ENCODE measurements at places on chromosomes 3 and 15. TPM values are rescaled to one million over a fixed set of nuclear protein-coding genes. Genes with fewer than 3 reads are reported as not detected.

DNA sequence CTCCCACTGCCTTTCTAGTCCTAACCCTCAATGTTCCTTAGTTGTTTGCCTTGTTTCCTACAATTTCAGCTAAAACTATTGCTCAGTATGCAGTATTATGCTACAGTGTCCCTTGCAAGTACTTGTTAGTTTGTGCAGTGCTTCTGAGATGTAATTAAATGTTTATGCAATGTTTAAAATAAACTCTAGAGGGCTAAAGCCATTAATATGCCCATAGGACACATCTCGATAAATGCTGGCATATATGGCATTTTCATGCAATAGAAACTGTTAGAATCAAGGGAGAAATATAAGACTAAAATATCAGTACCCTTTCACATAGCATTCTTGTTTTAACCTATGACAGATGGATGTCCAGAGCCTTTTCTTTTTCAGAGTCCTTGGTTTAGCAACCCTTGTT lies 59.8 kb upstream of the ACKR4 start:
- DNase-seq: no peak

SYNPR gene
- total RNA-seq: not detected

- no peak for DNase-seq
Measured at GRCh38 chr3:184295771-184296170, 3.3 kb upstream of the PSMD2 start.

GRCh38 chr3:16182183-16182582 lies 7.7 kb downstream of the GALNT15 start:
- DNase-seq: peak; percentile 51

DNA sequence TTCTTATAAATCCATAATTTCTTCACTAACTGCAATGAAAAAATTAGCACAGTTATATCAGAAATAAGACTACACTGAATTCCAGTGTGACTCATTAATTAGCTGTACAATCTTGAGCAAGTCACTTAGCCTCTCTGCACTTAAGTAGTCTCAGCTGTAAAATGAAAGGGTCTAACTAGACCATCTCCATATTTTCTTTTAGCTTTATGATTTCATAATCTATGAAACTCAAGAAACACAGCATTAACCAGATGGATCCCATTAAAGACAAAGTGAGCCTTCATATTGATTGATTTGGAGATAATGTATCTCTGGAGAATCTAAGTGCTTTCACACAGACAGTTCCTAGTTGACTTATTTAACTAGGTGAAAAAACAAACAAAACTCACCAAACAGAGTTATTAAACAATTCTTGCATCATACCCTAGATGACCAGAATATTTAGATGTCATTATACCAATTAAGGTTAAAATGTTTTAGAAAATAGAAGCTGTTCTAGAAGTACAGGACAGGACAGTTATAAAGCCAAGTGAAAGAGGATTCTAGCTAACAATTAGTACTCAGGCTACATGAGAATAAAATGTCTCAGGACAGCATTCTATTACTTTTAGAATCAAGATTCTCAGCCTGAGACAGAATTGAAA lies 11.2 kb downstream of the CSNK1G1 start:
- DNase-seq: no peak

DNA sequence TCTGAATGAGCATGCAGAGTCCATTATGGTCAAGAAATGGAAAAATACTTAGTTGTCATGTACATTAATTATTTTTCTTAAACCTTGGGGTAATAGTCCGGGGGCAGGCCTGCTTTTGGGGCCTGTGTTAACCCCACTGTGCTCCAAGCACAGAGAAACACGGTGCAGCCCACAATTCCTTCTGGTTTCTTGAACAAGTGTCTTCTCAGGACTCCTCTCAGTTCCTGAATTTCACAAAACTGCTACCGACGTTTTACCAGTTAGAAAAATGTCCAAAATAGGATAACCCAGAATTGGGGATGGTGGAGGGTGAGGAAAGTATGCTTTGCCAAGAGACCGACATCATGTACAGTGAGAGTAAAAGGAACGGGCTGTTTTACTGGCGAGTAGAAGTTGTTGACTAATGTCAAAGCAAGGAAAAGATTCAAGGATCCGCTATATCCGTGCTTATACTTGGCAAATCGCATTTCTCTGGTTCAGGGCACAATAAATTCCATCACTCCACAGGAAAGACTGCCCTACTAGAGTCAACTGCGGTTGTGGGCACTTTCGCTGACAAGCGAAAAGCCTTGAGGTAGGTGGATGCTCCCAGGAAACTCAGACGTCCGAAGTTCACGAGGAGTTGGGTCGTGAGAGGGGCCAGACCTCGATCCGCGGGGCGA lies 495 bp upstream of the NXPE3 start:
- no peak for DNase-seq

- no peak for DNase-seq
Measured at GRCh38 chr3:74000725-74001124, 376.0 kb upstream of the PDZRN3 start.

SLC22A13 gene
- 0.73 TPM for total RNA-seq

DNA sequence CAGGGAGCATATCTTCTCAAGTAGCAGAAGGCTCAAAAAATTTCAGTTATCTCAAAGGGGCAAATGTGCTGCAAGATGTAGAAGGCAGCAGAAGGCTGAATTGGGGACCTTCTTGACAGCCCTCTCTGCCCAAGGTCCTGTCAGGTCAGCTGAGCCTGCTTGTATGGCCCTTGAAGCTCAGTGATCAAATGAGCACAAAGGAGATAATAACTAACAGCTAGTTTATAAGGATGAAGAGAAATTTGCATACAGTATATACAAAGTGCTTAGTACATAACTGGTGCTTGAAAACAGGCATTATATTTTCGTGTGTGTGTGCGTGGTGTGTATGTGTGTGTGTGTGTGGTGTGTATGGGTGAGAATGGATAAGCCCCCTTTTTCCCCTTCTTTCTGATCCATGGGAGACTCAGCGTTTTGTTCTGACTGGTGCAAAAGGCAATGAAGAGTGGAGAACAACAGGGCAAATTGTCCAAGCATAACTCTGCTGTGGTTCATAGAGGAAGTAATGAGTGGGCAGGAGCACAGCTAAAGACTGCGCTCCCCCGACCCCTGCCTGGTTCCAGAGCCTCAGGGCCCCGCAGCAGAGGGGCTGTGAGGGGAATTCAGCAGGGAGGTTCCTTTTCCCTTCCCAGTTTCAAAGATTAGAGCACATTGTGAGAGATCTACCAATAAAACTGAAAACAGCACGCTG lies 356.8 kb upstream of the NR2F2 start:
- no peak for DNase-seq

- DNase-seq: no peak
Measured at GRCh38 chr3:175590745-175591144, 731.6 kb downstream of the NAALADL2 start.

DNA sequence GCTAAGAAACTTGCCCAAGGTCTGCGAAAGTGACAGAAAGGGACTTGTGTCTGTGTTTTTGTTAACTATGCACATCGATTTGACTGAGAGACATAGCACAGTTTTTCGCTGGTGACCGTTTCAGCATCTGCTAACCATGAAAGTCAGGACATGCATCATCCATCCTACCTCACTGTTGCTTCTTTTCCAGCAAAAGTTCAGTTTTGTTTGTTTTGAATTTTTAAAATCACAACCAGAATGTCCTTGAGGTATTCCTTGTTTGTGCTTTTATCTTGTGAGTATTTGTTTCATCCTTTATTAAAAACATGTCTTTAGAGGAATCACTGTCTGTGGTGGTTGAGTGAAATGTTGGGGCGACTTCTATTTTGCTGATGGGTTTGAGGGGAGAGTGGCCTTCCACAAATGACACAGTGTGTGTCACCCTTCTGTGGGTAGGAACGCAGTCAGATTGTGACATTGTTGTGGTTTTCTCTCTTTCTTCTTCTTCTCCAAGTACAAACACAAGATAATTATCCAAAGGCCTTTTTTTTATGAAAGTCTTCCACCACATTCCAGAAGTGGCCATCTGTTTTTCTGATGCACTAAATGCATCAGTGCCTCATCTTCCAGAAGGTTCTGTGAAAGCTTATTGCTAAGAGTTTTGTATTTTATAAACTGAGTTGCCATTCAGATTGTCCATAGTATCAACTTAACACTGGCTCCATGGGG lies 214.4 kb upstream of the NR2E3 start:
- no peak for DNase-seq

MUC20 gene
- total RNA-seq: 0.69 TPM

DNA sequence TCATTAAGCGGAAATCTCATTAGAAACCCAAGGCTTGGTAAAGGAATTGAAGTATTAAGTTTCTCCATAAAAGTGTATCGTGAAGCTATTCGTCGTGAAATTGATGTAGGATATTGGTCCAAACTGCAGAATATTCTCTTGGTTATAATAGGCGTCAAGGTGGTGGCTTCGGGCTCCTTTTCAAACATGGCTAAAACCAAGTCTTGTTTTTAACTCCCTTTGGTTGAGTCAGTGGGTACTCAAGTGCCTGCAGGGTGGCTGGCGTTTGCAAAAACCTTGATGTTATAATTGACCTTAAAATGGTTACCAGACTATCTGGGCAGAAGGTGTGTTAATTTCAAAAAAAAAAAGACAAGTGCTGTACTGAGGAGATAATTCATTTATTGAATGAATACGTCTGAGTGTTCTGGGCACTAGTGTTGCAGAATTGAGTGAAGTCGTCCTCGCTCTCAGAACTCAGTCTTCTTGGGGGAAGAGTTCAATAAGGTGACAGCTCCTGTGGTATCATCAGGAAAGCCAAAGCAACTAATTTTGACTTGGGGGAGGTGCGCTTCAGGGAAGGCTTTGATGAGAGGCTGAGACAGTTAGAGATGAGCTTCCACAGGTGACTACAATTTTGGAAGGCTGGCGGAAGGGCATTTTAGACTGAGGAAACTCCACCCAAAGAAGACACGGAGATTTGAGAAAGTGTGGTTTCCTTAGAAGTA lies 1.5 kb downstream of the UBE2Q2 start:
- no peak for DNase-seq

DUOXA1 gene
- 1.3 TPM for total RNA-seq

OXSM gene
- 21.4 TPM for total RNA-seq

DNA sequence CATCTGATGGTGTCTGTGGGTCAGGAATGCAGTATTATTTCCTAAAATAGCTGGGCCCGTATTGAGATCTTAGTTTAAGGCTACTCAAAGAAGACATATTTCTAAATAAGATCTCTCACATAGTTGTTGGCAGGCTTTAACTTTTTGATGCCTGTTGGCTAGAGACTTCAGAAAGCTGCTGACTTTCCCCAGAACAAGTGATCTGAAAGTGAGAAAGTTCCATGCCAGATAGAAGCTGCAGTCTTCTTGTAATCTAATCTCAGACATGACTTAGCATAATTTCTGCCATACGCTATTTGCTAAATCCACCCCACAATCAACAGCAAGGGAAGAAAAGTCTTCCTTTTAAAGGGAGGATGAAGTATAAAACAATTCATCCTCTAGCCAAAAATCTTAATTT lies 867.1 kb downstream of the IGSF11 start:
- no peak for DNase-seq

DNA sequence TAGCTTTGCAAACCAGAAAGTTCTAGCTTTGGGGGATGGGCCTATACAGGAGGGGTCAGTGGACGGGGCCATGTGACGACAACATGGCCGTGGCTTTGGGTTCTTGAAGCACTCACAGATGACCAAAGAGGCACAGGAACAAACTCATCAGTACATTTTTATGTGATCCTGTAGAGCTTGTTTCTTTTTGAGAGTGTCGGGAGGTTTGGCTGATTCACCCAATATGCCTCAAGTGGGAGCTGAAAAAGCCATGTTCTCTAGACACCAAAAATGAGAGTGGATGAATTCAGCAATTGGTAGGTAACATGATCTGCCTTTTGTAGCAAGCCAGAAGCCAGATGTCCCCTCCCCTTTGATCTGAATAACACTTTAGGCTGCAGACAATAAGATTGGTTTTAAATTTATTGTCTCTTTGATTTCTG lies 30.1 kb downstream of the GREM1 start:
- DNase-seq: no peak

DNA sequence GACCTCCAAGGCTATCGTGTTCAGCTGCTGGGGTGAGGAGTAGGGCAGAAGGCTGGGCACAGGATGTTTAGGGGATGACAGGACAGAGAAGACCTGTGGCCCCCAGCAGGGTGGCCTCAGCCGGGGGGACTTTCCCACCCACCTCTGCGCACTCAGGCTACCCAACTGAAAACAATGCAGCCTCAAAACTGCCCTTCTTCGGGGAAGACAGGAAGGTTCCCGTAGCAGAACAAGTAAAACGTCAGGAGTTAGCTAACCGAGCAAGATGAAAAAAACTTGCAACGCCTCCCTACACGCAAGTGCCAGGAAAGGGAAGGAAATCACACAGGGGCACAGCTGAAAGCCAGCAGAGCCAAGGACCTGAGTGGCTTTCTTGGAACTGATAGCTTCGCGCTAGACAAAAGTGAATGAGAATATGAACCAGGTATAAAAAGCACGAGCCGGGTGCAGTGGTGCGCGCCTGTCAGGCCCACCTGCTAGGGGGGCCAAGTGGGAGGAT lies 38.4 kb upstream of the FURIN start:
- DNase-seq: no peak

GRCh38 chr3:171056528-171056927 lies 30.0 kb upstream of the SLC2A2 start:
- DNase-seq: peak; percentile 72

All from PC-3 (cell line).